Naive thymus-derived CD4-positive, alpha-beta T cell (primary cell): ENCODE measurements at places on chromosomes 11 and 22. TPM values are rescaled to one million over a fixed set of nuclear protein-coding genes. Genes with fewer than 3 reads are reported as not detected.

Gene TEX12
- not detected for polyA plus RNA-seq

Gene TLCD5
- not detected for polyA plus RNA-seq

DNA sequence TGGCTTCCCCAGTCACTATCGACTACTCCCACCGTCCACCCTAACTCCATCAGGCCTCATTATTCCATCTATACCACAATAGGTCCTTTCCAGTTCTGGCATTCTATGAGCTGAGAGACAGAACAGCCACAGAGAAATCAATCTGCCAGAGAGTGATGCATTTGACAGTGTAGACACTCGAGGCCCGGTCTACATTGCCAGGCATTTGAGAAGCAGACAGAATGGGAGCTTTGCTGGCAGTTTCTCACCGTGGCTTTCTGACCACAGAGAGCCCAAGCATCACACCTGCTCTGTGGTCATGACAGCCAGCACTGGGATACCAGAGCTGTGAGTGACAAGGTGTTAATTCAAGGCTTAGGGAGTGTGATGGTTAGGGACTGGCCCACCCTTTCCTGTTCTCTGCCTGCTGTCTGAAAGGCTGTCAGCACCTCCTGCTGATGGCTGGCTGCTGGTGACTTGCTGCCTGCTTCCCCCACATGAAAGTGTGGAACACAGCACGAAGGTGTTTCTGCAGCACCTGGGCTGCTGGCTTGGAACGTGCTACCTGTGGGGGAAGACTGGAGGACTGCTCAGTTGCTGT, 137.8 kb downstream of the KIRREL3 start:
- H3K36me3 ChIP-seq = no peaks in the 10 kb centered on the region
- no peak overlapping the region for H3K27ac ChIP-seq
- no peak for DNase-seq
- no peak overlapping the region for H3K4me3 ChIP-seq
- H3K27me3 ChIP-seq = no peaks in the 10 kb centered on the region

GRCh38 chr11:38402063-38402462, 1804.0 kb upstream of the RAG2 start:
- no peak overlapping the region for H3K4me3 ChIP-seq
- H3K4me1 ChIP-seq = no peaks in the 10 kb centered on the region
- H3K36me3 ChIP-seq = no peaks in the 10 kb centered on the region
- DNase-seq = no peak
- no peaks in the 10 kb centered on the region for H3K27me3 ChIP-seq
- H3K27ac ChIP-seq = no peak overlapping the region

GRCh38 chr11:35317253-35317652, 102.1 kb downstream of the SLC1A2 start:
- H3K27me3 ChIP-seq = no peaks in the 10 kb centered on the region
- no peak overlapping the region for H3K4me3 ChIP-seq
- no peak for DNase-seq
- no peaks in the 10 kb centered on the region for H3K4me1 ChIP-seq

DNA sequence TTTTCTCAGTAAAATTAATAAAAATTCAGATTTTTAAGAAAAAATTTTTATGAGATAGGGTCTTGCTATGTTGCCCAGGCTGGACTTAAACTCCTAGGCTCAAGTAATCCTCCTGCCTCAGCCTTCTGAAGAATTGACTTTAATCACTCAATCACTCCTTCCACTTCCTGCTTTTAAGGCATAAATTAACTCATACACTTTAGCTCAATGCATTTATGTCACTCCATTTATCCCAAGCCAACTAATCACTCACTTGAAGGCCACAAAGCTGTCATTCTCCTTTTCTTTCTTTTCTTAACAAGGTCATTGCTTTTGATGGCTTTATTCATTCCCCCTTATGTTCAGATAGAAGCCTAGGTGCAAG, 877 bp downstream of the ALG9 start:
- DNase-seq = no peak
- H3K36me3 ChIP-seq = peaks cover 32% of the 10 kb centered on the region
- peak overlapping the region; percentile 91 for H3K27ac ChIP-seq
- peak overlapping the region; percentile 74 for H3K4me3 ChIP-seq
- H3K27me3 ChIP-seq = no peaks in the 10 kb centered on the region

- H3K4me3 ChIP-seq = no peak overlapping the region
- H3K4me1 ChIP-seq = no peaks in the 10 kb centered on the region
- no peaks in the 10 kb centered on the region for H3K36me3 ChIP-seq
- no peak overlapping the region for H3K27ac ChIP-seq
- H3K27me3 ChIP-seq = no peaks in the 10 kb centered on the region
Observed at GRCh38 chr11:106724293-106724892, 293.9 kb downstream of the GUCY1A2 start.

- H3K27me3 ChIP-seq = no peaks in the 10 kb centered on the region
- no peaks in the 10 kb centered on the region for H3K36me3 ChIP-seq
- no peaks in the 10 kb centered on the region for H3K4me1 ChIP-seq
- no peak overlapping the region for H3K27ac ChIP-seq
- H3K4me3 ChIP-seq = no peak overlapping the region
Observed at GRCh38 chr22:41052661-41053490, 39.5 kb upstream of the EP300 start.

- no peak for DNase-seq
- H3K36me3 ChIP-seq = no peaks in the 10 kb centered on the region
- H3K4me3 ChIP-seq = no peak overlapping the region
Observed at GRCh38 chr11:27838674-27839073, 138.4 kb upstream of the BDNF start.

- H3K4me1 ChIP-seq = peaks cover 3% of the 10 kb centered on the region
- no peak overlapping the region for H3K27ac ChIP-seq
- no peak overlapping the region for H3K4me3 ChIP-seq
- DNase-seq = no peak
- H3K36me3 ChIP-seq = no peaks in the 10 kb centered on the region
- no peaks in the 10 kb centered on the region for H3K27me3 ChIP-seq
Observed at GRCh38 chr11:118536726-118537125, 5.7 kb downstream of the TMEM25 start.
